ENCODE measurements at places on chromosomes 5 and 9.

DNA sequence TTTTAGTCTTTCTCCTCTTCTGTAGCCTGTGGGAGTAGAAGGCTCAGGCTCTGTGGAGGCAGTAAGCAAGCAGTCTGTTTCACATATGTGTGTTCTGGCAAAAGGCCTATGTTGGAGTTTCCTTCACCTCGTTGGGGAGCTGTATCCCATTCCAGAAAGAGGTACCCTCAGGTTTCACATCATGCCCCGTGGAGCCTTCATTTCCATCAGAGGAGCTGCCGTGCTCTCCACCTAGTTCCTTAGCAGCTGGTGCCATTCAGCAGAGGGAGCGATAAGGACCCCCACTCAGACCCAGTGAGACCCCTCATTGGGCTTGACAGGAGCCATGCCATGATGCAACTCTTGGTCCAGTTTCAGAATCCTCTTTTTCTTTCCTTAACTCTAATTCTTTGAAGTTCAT, 50.6 kb upstream of the ANGPTL2 start:
- DNase-seq, result no peak

DNA sequence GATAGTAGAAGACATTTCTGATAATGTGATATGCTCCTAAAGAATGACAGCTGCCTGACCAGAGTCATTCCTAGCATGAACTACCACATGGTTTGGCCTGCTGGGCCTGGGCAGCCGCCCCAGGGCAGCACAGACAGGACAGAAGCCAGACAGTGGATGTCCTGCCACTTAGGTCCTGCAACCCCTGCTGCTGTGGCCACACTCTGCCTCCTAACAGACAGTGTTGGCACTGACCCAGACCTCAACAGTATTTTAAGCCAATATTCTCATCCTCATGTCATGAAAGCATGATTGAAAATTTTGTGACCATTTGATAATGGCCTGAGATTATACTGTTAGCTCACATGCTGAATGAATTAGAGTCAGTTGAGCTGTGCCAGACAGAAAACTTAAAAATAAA, 15.8 kb downstream of the CENPP start:
- DNase-seq, result no peak

GRCh38 chr5:61610678-61611024, 278.6 kb downstream of the ZSWIM6 start:
- no peak for DNase-seq

DNA sequence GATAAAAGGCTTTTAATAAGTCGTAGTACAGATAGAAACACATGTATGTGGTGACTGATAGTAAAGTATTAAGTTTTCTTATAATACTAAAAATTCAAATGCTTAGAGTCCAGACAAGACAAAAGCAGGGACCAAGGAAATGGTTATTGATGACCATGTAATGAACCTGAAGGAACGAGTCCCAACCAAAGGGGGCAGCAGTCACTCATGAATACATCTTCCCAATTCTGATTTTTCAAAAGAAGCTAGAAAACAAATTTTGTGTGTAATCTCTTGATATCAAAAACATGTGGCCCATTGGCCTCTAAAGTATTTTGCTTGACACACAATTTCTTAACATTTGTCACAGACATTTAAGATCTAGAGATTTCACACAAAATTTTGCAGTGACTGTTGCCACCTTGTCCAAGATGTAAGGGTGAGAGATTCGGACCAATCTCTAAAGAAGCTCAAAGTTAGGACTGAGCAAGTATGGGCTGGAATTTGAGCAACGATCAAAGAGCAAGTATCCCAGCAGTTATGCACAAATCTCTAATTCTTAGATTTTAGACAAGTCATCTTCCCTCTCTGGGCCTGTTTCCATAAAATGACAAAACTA, 66.8 kb downstream of the ARL15 start:
- no peak for DNase-seq
